NCI-H748 treated with DMSO at 0.1 percent for 48 hours (cell line): ENCODE measurements at places on chromosomes 2 and 18.

DNA sequence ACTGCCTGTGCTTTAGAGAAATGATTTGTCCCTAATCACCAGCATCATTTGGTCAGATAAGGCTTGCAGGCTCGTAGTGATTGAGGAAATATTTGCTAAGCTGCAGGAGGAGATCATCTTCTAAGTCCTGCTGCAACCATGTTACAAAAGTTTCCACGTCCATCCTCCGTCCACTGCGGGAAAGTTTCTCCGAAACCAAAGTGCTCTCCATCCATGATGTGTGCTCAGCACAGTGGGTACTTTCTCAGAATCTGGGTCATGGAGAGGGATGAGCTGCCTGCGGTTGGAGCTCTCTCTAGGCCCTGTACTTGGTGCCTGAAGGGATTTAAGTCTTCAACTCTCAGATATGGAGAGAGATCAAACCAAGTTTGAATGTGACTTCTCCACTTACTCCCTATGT lies 39.3 kb downstream of the IL1RL2 start:
- no peak for DNase-seq

GRCh38 chr2:1538663-1539062 lies 125.4 kb downstream of the TPO start:
- no peak for DNase-seq

DNA sequence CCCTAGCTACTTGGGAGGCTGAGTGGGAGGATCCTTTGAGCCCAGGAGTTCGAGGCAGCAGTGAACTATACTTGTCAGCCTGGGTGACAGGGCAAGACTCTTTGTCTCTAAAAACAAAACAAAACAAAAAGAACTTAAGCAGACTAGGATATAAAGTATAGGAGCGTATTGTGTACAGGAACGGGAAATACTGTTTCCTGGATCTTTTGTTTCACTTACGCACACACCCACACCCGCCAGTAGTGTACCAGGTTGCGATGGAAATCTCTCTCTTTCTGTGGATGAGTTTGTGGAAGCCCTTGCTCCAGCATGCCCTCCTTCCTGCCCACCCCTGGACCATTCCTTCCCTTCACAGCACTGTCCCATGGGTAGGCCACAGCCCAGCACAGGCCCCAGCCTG lies 136.3 kb downstream of the RPIA start:
- no peak for DNase-seq

GRCh38 chr2:228401065-228401912 lies 219.8 kb upstream of the SPHKAP start:
- no peak for DNase-seq

GRCh38 chr2:206424134-206424533 lies 19.2 kb upstream of the ADAM23 start:
- DNase-seq = no peak

DNA sequence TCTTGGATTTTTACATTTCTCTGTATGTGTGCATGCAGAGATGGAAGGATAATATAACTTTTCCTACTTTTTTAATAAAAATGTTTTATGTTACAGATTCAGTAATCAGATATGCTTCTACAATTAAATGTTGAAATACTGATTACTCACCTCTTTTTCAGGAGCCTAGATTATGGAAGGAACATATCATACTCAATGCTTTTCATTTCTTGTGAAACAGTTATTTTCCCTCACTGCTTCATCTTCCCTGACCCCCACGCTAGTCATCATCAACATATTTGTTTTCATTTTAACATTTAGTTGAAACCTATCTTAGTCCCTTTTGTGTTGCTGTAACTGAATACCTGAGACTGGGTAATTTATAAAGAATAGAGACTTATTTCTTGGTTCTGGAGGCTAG lies 190.7 kb downstream of the WDR7 start:
- no peak for DNase-seq

DNA sequence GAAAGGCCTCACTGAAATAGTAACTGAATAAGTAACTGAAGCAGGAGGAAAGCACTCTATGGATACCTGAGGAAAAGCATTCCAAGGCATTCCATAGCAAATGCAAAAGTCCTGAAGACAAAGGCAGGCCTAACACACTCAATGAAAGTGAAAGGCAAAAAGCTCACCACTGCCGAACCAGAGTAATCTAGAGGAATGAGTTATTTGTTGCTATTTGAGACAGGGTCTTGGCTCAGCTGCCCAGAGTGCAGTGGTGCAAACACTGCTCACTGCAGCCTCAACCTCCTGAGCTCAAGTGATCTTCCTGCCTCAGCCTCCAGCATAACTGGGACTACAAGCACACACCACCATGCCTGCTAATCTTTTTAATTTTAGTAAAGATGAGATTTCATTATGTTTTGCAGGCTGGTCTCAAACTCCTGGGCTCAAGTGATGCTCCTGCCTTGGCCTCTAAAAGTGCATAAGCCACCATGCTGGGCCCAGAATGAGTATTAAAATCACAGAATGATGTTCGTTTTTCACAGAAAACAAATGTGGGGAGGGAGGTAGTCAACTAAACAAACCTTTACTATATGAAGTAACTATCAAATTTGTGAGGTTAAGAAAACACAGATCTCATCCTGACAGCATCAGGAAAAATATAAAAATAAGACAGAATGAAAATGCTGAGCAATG lies 17.9 kb downstream of the PIAS2 start:
- no peak for DNase-seq

DNA sequence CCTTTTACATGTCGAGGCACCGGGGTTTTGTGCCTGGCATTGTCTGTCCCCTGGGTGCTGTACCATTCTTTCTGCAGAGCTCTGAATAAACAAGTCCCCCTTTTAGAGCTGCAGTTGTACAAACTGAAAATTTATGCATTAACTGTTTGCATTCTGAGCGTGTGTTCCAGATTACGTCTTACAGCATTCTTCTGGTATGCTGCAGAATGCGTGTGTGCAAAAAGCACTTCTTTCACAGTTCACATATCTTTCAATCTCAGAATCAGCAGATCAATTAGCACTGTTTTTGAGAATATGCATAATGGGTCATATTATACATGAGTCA lies 27.5 kb downstream of the MEIS1 start:
- DNase-seq = no peak

DNA sequence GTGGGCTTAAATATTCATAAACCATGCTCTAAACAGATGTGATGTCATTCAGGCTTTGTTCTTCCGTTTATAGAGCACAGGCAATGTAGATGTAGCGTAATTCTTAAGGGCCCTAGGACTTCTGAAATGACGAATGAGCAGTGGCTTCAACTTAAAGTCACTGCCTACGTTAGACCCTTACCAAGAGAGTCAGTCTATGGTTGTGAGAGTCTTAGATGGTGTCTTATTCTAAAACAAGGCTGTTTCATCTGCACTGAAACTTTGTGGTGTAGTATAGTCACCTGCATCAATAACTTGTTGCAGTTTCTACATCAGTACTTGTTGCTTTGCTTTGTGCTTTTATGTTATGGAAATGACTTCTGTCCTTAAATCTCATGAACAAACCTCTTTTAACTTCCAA lies 56.0 kb downstream of the PIK3C3 start:
- no peak for DNase-seq
